ENCODE measurements at places on chromosomes 11 and 22. TPM values are rescaled to one million over a fixed set of nuclear protein-coding genes. Genes with fewer than 3 reads are reported as not detected.
A peak's percentile ranks its signal among the peaks of the same experiment; 100 is the strongest.

GRCh38 chr22:33971561-33971961 is 51.3 kb upstream of the LARGE1 start:
- DNase-seq = no peak

DNA sequence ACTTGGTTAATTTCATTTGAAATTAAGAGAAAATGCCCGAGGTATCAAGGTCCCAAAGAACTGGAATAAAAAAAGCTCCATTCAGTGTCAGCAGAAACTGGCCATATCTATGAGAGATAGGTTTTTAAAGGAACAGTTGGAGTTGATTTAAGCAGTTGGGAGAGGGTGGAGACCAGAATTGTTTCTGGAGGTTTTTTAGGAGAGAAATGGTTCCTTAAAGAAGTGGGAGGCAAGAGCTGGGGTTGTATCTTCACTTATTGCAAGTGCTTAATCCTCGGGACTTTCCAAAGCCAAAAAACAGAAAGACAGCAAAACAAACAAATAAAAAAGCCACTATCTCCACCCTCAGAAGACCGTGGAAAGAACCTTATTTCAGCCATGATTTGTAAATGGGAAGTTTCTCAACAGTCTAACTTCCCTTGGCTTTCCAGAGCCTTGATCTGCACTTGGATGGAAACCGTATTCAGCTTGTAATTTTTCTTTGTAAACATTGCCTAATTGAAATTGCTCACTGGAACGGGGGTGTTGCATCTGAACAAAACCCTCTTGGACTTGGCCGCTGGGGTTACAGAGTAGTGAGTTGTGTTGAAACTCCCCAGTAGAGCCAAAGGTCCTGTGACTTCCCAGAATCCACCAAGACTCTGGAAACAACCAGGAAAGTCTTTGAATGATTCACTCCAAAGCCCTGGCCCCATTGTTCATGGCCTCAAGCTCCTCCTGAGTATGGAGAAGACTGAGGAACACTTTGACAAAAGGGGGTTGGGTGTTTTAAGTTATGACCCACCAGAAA is 115.6 kb downstream of the SLC1A2 start:
- no peak for DNase-seq

GRCh38 chr11:69539416-69540117 is 58.1 kb downstream of the LINC01488 start:
- DNase-seq = peak; percentile 72

DNA sequence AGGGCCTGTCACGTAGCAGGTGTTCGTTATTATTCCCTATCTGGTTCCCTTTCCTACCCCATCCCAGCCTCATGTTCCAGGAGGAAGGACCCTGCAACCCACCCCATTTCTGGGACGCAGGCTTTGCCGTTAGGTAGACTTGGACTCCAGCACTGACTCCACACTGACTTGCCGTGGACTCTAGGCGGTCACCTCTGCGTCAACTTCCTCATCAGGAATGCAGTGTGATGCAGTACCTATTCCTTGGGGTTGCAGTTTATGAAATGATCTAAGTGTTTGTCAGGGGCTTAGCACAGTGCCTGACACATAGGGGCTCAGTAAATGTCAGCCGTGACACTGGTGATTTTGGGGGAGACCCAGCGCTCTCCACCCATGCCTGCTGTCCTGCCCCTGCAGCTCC is 16.8 kb downstream of the DGKZ start:
- DNase-seq = no peak

GRCh38 chr11:111114091-111114490 is 131.4 kb upstream of the POU2AF2 start:
- no peak for DNase-seq

GRCh38 chr22:44438056-44438455 is 60.0 kb downstream of the RTL6 start:
- no peak for DNase-seq

The PRSS23 gene
- total RNA-seq = 109 TPM

DNA sequence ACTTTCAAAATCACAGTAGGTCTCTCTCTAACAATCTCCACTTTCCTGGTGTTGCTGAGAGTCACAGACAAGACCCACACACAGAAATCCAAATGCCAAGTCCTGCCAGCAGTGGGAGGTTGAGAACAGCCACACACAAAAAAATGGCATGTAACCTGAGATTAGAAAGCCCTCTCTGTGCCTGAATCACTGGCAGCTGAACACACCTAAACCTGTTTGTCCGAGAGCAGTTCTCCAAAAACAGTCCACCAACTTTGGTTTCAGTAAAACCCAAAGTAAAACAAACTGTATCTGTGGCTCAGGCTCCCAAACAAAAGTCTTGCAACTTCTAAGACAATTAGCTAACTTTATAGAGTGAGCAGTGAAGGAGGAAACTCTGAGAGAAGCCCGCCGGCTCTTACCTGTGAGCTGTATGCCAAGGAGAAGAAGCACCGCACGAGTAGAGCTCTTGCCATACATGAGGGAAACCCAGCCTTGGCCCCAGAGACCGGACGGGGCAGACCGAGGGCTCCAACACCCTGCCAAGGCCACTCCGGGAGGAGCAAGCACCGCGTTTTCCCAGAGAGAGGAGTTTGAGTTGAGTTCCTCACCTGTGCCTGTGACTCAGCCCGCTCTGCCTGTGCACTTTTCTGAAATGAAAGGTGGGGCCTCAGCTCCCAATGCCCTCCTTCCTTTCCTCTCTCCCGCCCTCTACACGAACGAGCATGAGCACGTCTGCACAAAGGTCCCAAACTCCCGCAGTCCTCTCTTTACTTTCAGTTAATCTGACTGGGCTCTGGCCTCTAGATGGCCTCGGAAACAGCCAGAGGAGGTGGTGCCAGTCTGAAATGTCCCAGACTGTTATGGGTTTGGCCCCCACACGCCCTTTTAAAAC is at the start of gene MPZL2:
TSS of gene MPZL2 (minus strand) at position 603 of the 874 bp plus-strand sequence. CDS start at position 459, 144 bp downstream.
- DNase-seq = peak; percentile 45

- DNase-seq = no peak
Measured at GRCh38 chr11:12540075-12540680, 134.0 kb upstream of the TEAD1 start.

The NDUFA6 gene
- total RNA-seq = 30.6 TPM

GRCh38 chr11:129932381-129933067 is 37.1 kb upstream of the NFRKB start:
- DNase-seq = no peak

The DNAJB13 gene
- not detected for total RNA-seq

Measured in aorta (tissue), 5 donors.